ENCODE measurements at places on chromosomes 5 and 9.

- DNase-seq: no peak
These were observed 80.3 kb downstream of the HSD17B4 start for GRCh38 chr5:119532637-119533036.

GRCh38 chr9:120931231-120932085, 4.9 kb upstream of the TRAF1 start:
- peak; percentile 74 for DNase-seq

- peak; percentile 86 for DNase-seq
These were observed 70.0 kb upstream of the KLF9 start for GRCh38 chr9:70484232-70485130.

GRCh38 chr5:172151661-172152210, 36.3 kb downstream of the STK10 start:
- no peak for DNase-seq

DNA sequence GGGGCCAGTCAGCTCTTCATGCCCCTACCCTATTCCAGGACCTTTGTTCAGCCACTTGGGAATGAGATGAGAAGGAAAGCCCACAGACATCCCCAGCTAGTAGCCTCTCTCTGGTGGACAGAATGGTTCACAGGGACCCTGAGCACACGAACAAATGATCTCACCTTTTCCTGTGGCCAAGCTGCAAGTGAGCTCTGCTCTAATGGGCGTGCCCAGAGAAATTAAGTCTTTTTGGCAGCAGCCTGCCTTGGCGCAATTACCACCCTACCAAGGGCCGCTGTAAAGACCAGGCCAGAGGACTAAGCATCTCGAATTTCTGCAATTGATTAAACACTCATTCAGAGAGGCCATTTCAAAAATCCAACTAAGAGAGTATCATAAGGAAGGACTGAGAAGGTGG, 56.0 kb downstream of the WHRN start:
- DNase-seq: no peak

GRCh38 chr5:83548581-83548980, 77.0 kb downstream of the VCAN start:
- peak; percentile 52 for DNase-seq

GRCh38 chr5:179553875-179554274, 3.5 kb downstream of the RUFY1 start:
- peak; percentile 79 for DNase-seq

DNA sequence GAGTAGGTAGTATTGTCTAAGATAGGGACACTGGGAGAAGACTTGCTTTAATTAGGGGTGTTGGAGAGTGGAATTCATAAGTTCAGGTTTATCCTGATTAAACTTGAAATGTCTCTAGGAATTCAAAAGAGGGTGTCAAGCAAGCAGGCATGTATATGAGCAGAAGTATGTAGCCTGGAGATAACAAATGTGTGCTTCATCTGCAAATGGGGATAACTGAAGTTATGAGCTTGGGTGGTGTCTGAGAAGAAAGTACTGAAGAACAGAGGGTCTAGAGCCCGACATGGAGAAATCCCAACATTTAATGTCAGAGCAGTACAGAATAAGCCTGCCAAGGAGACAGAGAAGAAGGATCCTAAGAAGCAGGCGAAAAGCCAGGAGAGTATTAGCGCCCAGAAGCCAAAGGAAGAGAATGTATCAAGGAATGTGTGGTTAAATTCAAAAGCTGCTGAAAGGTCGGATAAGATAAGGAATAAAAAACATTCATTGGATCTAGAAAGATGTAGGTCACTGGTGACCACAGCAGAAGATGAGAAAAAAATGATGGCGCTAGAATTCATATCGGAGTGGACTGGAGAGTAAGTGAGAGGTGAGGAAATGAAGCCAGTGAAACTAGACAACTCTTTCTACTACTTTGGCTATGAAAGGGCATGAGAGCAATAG, 401.5 kb upstream of the PIK3R1 start:
- DNase-seq: no peak

DNA sequence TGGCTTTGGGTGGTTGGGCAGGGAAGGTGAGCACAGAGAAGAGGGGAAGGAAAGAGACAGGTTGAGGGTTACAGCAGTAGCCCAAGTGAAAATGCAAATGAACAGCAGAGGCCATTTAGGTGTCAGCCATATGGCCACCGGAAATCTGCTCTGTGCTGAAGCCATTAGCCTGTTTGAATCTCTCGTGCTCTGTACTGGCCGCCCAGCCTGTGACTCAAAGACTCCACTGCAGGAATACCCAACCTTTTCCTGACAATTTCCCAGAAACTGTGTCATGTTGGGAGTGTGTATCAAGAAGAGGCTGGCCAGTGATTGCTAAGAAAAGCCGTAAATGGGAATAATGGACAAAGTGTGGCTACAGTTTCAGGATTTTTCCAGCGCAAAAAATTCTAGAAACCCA, 35.9 kb upstream of the RAI14 start:
- no peak for DNase-seq

DNA sequence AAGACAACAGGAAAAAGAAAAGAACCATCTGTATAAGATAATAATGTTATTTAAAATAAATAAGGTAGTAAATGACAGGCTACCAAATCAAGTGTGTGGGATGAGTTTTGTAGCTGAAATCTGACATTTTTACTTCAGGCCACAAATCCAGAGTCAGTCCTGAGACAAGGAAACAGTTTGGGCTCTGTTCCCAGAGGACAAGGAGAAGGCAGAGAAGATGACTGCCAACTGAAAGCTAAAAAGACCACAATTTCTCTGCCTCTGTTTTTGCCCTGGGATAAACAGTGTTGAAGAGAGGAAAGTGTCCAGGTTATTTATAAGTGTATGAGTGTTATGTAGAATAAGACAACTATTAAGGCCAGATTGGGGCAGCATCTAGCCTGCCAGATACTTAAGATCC, 180.5 kb downstream of the NFIB start:
- no peak for DNase-seq

DNA sequence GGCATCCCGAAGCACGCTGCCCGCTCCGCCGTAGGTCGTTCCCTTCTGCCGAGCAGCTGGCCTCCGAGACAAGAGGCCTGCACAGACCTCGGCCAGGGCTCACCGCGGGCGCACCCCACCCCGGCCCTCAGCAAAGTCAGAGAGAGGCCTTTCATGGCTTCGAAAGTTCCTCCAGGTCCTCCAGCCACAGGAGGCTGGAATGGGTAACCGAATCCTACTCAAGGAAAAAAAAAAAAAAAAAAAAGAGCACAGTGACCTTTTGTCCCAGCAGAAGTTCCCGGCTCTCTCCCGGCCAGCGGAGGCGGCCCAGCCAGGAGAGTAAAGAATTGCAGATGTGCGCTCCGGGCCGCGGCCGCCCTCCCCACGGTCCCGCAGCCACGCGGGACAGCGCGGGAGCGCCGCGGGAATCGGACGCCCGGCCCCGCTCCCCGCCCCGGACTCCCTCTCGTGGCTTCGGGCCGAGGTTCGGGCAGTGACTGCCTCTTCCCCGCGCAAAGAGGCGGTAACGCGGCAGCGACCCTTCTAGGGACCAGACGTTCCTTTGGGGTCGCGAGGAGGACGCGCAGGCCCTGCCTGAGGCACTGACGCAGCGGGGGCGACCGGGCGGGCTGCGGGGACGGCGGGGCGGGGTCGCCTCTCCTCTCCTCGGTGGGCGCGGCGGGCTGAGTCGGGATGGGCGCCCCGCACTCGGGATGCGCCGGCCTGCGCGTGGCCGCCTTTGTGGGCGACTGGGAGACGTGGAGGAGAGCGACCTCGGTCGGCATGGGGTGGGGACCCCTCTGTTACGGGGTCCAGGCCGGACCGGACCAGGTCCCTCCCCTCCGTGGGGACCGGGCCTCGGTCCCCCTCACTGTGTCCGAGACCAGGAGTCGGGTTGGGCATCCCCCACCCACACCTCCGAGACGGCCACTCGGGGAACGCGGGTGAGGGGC, 754 bp downstream of the GFPT2 start:
- DNase-seq: peak; percentile 81

DNA sequence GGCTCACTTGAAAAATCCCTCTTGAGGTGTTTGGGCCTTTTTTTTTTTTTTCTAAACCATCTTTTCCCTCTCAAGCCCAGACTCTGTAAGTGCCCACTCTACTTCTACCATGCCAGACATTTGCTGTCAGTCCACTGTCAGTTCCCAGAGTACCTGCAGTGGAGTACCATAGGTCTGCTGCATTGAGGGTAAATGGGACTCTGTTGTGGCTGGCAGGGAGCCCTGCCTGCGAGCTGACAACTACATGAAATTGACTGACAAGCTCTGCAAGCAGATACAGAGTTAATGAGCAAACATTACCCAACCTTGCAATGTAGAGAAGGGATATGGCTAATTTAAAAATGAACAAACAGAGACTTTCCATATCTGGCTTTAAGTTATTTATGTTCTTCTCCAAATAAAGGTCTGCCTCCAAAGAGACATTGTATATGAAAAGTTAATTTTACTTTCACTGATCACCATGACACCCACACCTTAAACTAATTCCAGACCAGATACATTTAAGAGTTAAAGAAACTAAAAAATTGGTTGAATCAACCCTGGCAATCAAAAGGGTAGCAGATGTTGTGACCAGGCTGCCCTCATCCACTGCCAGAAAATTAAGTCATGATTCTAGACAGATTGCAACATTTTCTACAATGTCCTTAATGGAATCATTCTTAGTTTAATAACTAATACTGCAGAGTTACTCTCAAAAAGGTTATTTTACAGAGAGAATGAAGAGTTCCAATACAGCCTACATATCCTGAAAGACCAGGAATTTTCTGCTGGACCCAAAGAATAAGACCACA, 100.4 kb upstream of the PAM start:
- DNase-seq: peak; percentile 63

Measured in GM03348 (cell line).